ENCODE measurements at places on chromosomes 12 and 14.

- DNase-seq = no peak
Observed at GRCh38 chr14:67417633-67418032, 5.7 kb upstream of the PLEK2 start.

GRCh38 chr12:41548926-41549325 is 360.8 kb downstream of the PDZRN4 start:
- no peak for DNase-seq

- no peak for DNase-seq
Observed at GRCh38 chr14:36580856-36581831, 1.3 kb downstream of the NKX2-8 start.

DNA sequence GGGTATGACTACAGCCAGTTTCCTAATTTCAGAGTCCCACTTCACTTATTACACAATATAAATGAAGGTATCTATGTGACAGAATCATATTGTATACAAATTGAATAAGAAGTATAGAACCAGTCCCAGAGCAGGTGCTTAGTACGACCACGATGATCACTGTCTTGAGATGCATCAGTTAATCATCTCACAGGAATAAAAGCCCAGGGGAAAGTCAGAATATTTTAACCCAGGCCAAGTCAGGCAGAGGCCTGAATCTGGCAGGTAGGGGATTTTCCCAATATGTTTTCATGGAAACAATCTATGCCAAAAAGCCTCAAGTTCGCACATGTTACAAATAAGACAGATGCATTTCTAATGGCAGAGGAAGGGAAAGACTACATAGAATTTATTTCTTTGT is 758.4 kb downstream of the BCL11B start:
- DNase-seq = no peak

DNA sequence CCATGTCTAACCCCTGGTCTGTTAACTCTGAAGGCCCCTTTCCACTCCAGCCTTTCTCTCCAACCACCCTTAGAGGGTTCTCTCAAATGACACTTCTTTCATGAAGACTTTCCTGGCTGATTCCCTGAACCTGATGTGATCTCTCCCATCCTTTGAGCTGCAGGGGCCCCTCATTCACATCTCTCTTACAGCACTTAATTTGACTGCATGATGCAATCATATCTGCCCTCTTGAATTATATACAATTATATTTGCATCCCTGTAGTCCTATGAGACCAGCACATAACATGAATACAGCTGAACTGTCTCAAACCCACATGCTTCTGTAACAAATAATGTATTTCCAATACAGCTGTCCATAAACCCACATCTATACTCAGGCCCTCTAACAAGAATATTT is 56.4 kb downstream of the PPP2R5E start:
- no peak for DNase-seq

DNA sequence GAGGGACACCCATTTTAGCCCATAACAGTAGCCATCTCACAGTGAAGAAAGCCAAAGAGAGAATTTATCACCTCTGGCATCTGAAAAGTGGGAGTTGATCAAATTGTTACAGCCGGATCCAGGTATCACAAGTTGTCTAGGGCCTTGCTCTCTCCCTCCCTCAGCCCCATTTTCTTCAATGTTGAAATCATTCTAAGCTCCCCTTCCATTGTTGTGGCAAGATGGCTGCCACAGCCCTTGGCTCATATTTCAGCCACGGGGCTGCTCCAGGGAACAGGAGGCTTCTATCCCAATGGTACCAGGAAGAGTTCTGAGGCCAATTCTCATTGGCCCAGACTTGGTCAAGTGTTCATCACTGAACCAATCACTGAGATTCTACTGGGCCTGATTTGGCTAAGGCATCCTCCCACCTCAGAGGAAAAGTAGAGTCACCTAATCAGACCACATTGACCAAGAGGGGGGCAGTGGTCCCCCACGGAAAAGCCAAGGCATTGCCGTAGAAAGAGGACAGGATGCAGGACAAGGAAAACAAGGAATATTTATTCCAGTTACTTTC is 106.2 kb downstream of the GPATCH2L start:
- DNase-seq = no peak
